AG08395 (cell line): ENCODE measurements at places on chromosomes 6 and 20.

DNA sequence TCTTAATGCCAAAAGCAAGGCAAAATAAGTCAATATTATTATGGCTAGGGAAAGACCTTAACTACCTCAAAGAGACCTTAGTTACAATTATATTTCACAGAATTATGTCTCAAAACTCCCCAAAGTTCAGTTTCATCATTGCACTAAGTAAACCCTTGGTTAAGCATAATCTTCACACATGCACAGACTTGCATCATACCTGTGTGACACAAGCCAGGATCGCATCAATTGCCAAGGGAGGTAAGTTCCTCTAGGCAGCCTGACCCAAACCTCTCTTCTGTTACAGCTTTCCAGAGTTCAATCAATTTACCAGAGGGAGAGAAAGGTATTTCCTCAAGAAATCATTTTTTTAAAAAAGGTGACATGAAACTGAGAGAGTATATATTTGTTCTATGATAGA lies 31.9 kb upstream of the PRSS35 start:
- no peak for DNase-seq

GRCh38 chr6:144777249-144777648 lies 492.1 kb downstream of the UTRN start:
- no peak for DNase-seq

DNA sequence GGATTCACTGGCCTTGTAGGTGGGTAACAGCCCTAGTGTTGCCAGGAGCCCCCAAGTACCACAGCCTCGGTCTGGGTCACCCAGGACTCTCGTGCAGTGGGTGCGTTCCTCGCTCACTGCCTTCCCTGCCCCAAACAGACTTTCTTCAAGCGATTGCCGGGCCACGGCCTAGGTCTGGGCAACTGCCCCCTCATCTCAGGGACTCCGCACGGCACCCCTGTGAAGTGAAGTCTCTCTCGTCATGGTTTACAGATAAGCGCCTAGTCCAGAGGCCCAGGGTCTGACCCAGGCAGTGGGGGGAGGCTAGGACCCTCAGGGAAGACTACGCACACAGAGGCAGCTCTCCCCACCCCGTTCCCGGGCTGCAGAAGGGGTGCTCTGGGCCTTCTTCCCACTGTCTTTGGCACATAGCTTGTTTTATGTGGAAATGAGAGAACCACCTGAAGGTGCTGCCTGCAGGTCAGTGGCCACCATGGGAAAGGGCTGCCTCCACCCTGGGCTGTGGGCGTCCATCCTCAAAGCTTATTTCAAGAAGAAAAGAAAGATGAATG lies 220.8 kb downstream of the ERMARD start:
- DNase-seq: no peak

DNA sequence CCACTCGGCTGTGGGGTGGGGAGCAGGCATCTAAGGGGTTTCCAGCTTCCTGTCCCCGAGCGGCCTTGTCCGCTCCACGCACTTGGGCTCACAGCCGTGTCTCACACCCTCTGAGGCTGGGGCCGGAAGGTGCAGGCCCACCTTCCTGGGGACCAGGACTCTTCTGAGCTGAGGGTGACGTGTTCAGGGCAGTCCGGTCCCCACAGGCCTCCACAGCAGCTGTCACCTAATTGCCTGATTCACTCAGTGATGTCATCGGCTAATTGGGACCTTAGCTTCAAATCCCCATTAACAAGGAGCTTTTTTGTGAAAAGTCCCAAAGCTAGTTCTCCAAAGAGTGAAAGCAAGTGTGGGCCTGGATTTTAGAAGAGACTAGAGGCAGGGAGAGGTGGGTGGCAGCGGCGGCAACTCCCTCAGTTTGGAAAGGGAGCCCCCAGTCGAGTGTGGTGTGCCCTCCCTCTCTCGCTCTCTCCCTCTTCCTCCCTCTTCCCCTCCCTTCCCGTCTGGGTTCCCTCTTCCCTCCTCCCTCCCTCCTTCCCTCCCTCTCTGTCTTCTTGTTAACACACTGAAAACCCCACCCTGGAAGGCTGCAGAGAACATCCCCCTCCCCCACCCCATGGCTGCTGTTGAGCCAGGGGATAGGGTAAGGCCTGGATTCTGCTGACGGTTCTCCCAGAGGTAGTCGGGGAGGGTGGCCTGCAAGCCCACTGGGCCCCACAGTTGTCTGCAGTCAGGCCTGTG lies 39.0 kb downstream of the MYT1 start:
- no peak for DNase-seq

GRCh38 chr6:16855460-16855859 lies 94.2 kb upstream of the ATXN1 start:
- no peak for DNase-seq

GRCh38 chr6:113464960-113465359 lies 392.2 kb upstream of the MARCKS start:
- DNase-seq: peak; percentile 58

DNA sequence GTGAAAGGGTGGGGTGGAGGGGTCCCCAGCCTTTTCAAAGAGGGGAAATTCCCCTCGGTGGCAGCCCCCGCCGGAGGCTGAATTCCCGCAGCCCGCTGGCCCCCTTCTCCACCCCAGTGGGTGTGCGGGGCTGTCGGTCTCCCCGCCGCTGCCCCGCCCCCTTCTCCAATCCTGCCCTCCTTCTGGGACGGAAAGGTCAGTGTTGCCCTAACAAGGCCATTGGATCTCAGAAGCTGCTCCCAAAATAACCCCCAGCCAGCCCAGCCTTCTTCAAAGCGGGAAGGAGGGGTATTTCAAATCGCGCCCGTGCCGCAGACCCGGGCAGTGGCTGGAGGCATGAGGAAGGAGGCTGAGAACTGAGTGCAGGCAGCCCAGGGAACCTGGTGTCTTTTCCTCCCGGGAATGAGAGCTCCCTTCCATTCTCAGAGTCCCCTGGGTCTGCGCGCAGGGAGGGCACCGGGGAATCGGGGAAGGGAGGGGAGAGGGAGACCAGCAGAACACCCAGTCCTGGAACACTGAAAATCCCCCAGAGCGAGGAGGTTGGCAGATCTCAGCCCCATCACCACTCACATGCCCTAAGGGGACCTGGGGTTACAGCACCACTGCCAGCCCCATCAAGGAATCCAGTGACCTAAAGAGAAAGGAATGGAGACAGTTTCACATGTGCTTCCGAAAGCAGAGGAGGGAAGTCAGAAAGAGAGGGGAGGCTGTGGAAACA lies at the start of gene JPH2:
TSS of gene JPH2 (minus strand) at position 135 of the 718 bp plus-strand sequence. CDS start 483 bp downstream, outside the sequence.
- peak; percentile 90 for DNase-seq

DNA sequence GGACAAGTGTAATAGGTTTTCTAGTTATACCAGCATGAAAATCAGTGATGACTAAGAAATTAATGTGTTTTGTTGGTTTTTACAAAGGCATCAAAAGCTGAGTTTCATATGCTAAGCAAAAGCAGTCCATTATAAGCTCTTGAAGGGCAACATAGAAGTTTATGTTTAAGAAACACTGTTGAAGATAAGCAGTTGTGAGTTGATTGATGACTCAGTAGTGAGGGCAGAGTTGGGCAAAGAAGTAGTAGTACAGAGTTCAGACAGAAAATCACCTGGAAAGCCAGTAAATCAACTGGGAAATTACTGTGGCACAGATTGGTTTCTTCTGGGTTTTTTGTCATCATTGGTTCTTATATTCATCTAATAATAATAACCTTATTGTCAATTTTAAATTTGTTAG lies 78.0 kb upstream of the SMIM8 start:
- DNase-seq: no peak

GRCh38 chr6:90136176-90136575 lies 160.5 kb downstream of the BACH2 start:
- no peak for DNase-seq

GRCh38 chr6:134630508-134631121 lies 312.7 kb upstream of the SGK1 start:
- DNase-seq: no peak

DNA sequence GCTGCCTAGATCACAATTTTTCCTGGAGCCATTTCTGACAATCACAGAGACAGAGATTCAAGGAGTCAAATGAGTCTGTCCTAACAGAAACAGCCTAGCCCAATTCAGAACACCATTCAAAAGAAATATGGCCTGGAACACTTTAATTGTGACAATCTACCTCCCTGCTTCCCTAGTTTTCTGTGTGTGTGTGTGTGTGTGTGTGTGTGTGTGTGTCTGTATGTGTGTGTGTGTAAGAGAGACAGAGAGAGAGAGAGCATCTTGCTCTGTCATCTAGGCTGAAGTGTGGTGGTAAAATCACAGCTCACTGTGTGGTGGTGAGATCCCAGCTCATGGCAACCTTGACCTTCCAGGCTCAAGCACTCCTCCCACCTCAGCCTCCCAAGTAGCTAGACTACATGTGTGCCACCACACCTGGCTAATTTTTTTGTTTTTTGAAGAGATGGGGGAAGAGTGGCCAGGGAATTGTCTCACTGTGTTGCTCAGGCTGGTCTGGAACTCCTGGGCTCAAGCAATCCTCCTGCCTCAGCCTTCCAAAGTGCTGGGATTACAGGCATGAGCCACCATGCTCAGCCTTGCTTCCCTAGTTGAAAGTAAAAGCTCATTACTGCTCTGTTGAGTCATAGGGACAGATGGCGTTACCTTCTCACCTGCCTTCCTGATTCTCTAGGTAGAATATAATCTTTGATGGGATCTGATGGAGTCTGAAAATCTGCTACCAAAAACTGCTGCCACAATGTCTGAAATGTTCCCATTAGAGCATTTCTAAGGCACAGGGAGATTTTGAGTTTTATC lies 89.6 kb upstream of the BEND6 start:
- no peak for DNase-seq

GRCh38 chr6:7145885-7146828 lies 38.4 kb downstream of the RREB1 start:
- peak; percentile 62 for DNase-seq

GRCh38 chr6:121865811-121866210 lies 430.4 kb downstream of the GJA1 start:
- peak; percentile 17 for DNase-seq

- DNase-seq: no peak
These were observed 35.3 kb downstream of the GRM4 start for GRCh38 chr6:34110610-34111009.
